Stimulated activated CD4-positive, alpha-beta T cell treated with anti-CD3 and anti-CD28 coated beads, Interleukin-2, amount 100 ng/mL, for 24 hours (primary cell): ENCODE measurements at places on chromosomes 5 and 9.

- DNase-seq = no peak
These were observed 62.0 kb upstream of the ASS1 start for GRCh38 chr9:130382636-130383349.

GRCh38 chr5:31767335-31768031 lies 128.6 kb downstream of the PDZD2 start:
- DNase-seq = no peak

DNA sequence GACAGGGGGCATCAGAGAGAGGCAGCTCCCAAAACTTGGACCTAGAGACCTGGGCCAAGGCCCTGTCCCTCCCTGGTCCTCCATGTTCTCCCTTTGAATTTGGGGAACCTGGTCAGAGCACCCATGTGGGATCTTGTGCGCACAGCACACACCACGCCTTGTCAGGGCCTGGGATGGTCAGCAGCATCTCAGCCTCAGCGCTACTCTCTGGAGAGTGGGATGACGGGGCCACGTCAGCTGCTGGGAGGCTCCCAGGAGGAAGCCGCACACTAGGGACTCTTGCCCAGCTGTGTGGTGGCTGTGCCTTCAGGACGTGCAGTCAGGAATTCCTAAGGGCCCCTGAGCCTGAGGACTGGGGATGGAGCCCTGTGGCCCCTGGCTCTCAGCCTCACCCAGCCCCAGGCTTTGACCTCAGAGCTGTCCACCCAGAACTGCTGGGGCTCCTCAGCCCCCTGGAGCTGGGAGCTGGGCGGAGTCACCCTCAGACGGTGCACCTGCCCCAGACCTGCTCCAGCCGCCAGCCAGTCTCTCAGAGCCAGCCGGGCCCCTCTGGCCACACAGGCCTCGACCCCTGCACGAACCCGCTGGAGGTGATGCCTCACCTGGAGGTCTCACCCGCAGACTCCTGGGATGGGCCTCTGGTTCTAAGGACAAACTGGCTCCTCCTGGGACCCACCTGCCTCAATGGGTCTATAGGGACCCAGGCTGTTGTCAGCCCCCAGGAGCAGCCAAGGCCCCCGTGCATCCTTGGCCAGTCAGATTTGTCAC lies 38.3 kb upstream of the EGFL7 start:
- no peak for DNase-seq

DNA sequence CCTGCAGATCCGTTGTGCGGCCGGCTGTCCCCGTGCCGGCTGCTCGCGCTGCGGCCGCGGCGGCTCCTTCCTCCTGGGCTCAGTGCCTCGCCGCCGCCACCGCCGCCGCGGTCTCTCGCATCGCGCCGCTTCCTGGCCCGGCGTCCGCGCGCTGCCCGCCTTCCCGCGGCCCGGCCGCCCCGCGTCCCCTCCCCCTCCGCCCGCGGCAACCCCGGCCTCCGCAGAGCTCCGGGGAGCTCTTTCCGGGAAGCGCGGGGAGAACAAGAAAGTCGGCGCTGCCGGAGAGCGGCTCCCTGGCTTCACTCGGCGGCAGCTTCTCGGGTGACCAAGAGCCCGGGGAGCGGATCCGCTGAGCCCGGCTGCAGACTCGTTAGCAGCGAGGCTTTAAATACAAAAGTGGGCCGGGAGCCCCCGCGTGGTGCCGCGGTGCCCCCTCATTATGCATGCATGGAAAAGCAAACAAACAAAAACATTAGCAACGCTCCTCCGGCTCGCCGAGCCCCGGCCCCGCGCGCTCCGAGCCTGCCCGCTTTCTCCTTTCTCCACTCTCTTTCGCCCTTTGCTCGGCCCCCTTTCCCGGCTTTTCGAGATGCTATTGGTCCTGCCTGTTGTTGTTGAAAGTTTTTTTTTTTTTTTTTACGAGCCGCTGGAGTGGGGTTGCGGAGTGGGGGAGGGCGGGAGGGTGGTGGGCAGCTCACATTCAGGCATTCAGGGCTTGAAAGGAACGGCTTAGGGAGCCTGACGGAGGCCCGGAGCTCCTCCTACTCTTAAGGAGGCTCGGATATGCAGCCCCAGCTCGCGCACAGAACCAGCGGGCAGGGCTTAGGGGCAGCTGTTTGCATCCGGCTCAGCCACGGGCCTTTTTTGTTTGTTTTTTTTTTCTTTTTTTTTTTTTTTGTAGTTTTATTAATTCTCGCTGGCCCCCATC lies at the start of gene GAS1:
Gene GAS1, minus strand, starts transcription at position 361 of the 928 bp plus-strand sequence. CDS start 727 bp downstream, outside the sequence.
- DNase-seq = peak; percentile 68

DNA sequence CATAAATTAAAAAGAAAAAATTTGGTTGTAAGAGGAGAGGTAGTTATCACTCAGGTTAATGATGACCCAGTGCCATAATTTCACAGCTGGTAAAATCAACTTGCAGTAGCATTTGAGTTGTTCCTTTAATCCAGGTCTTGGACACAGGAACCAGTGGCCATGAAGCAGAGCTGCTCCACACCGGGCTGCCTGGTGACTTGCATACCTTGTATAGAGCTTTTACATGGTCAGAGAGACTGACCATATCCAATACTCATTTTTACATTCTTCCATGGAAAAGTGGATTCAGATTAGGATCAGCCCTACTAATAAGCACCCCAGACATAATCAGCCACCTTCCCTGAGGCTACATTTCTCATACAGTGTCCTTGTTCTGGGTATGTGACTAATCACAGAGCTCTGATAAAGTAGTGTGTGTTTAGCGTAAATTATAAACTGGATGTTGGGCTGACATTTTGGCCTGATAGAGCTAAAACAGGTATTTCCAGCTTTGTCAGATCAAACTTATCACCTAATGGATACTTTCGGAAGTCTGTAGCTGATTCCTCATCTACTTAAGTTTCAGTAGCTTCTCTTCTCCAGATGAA lies 77.0 kb upstream of the ZSWIM6 start:
- DNase-seq = no peak

DNA sequence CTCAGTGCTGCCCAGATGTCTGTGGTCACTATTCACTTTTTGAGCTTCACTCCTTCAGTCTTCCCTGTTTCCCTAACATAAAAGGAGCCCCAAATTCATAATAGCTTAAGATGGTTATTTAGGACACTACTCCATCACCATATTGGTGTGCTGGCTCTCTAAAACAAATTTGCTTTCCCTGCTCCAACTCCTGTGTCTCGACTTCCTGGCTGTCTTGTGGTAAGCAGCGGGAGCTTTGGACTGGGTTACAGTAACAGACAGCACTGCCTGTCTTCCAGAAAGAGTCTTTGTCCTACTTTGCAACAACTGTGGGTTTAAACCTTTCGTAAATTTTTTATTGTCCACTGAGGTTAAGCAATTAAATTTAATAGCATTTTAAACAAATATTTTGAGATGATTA lies 389.4 kb downstream of the CDH9 start:
- no peak for DNase-seq
